ENCODE measurements at places on chromosomes 6 and 20. TPM values are rescaled to one million over a fixed set of nuclear protein-coding genes. Genes with fewer than 3 reads are reported as not detected.

DNA sequence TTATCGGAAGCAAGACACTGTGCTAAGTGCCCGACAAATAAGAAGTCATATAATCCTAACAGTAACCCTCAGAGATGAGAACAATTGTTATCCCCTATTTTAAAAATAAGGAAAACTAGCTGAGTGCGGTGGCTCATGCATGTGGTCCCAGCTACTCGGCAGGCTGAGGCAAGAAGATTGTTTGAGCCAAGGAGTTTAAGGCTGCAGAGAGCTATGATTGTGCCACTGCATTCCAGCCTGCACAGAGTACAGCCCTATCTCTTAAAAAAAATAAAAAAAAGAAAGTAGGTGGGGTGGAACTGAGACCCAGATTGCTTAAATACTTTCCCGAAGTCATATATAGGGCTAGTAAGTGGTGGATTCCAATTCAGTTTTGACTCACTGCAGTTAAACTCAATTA is 84.7 kb downstream of the UST start:
- no peak for DNase-seq

DNA sequence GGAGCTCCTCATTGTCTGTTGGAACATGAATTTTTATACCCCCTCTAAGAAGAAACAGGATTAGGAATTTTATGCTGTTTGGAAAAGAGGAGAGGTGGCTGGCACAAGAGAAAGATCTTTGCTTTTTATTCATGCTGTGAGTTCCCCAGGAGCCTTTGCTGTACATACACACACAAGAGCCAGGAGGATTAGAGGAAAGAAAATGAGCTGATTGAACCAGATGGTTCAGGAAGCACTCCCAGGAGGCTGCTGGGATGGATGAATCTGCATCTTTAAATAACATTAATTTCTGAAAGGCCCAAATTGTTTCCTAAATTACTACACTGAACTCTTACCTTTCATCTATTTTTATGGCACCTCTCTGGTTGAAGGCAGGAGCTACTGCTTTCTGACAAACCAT is 20.1 kb upstream of the TCP11 start:
- DNase-seq: no peak

The NOL7 gene
- total RNA-seq: 186 TPM

DNA sequence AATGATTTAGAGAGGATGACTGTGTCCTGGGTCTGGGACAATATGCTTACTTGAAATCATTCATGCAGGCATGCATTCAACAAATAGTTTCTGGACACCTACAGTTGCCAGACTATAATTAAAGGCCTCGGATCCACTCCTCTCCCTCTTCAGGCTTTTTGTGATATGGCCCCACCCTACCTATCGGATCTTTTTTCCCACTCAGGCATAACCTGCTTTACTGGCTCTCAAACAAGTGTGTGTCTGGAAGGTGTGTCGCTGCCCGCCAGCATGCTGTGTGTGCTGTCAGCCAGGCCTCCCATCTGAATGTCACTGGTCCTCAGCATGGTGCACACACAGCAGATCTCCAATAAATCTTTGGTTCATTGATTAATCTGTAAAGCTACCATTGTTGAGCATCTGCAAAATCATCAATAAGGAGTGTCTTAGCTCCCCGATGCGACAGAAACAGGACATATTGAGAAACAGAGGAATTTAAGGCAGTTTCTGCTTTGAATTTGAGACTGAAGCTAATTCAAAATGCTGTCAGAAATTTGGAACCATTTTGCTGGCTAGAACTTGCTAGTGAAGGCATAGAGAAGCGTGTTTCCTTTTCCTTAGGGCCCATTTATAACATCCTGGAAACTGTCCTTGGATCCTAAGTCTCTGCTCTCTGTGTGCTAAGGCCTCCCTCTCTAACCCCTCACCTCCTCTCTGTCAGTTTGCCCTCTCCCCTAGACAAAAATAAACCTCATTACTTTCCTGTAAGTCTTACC is 23.5 kb upstream of the CCN6 start:
- no peak for DNase-seq

The ROS1 gene
- total RNA-seq: not detected

The ECI2 gene
- total RNA-seq: 228 TPM

The COMMD7 gene
- total RNA-seq: 50.7 TPM

The PNPLA1 gene
- not detected for total RNA-seq

The PDSS2 gene
- 23.7 TPM for total RNA-seq

- peak; percentile 79 for DNase-seq
Observed at GRCh38 chr20:43658069-43658722, 8.7 kb upstream of the MYBL2 start.

- DNase-seq: no peak
Observed at GRCh38 chr6:130426066-130426721, 60.4 kb downstream of the TMEM200A start.

DNA sequence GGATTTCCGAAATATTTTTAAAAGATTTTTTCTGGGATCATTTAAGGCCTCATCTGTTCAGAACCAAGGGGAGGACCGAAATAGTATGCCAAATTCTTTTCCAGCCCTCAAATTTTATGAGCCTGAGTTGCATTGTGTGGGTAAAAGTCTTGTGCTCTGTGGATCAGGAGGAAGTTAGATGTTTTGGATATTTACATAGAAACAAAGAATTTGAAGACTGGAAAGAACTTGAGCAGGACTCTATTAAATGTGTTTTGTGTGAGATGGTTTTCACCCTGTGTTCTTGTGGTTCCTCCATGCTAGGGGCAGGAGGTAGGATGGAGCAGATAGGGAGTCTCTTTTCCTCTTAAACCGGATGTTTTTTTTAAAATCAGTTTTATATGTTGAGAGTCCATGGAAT is 329.1 kb downstream of the LAMA2 start:
- DNase-seq: no peak

The TCF21 gene
- not detected for total RNA-seq

DNA sequence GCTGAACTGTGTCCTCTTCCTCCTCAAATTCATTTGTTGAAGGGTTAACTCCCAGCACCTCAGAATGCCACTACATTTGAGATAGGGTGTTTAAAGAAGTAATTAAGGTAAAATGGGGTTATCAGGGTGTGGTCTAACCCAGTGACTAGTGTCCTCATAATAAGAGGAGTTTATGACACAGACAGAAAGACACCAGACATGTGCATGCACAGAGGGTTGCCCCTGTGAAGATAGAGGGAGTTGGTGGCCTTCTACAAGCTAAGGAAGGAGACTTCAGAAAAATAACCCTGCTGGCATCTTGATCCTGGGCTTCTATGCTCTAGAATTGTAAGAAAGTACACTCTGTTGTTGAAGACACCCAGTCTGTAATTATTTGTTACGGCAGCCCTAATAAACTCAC is 24.9 kb upstream of the EDN1 start:
- no peak for DNase-seq

DNA sequence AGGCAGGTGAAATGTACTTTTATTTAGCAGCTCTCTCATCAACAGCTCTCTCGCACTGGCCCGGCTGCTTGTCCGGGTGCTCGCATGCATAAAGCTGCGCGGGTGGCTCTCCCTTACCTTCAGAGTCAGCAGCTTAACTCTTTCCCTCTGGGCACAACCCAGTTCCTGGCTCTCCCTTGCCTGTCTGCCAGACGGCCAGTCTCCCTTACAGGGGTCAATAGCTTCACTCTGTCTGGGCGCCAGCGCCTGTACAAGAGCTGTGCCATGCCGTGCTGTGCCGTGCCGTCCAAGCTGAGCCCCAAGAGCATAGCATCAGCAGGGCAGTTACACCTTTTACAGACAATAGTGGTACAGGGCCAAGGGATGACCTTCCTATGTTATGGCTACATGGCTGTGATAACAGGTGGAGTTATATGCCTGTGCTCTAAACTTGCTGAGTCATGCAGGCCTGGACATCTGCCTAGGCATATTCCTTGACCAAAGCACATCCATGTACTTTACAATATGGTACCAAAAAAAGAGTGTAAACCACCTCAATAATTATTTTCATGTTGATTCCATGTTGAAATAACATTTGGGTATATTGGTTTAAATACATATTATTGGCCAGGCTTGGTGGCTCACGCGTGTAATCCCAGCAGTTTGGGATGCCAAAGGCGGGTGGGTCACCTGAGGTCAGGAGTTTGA is 47.9 kb downstream of the BLTP3A start:
- no peak for DNase-seq

The VGLL2 gene
- total RNA-seq: not detected

- no peak for DNase-seq
Observed at GRCh38 chr20:41306061-41306727, 11.3 kb downstream of the ZHX3 start.

DNA sequence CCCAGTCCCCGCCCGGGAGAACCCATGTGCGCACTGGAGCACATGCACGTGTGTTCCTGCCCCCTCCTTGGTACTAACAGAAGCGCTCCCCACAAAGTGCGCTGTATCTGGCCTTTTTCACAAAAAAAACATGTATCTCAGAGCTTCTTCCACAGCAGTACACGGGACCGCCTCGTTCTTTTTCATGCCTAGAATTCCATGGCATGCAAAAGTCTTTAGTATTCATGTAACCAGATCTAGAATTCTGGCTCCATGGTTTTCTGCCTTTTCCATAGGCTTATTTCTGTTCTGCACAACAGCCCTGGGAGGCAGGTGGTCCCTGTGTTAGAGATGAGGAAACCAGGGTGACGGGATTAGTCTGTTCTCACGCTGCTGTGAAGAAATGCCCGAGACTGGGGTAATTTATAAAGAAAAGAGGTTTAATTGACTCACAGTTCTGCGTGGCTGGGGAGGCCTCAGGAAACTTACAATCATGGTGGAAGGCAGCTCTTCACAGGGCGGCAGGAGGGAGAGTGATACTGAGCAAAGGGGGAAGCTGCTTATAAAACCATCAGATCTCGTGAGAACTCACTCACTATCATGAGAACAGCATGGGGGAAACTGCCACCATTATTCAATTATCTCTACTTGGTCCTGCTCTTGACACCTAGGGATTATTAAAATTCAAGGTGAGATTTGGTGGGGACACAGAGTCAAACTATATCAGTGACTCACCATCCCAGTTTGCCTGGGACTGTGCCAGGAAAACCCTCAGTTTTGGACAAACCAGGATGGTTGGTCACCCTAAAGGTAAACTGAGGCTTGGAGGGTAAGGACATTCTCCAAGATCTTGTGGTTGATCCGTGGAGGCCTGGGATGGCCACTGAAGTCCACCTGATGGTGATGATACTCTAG is 41.0 kb downstream of the C20orf203 start:
- no peak for DNase-seq

GRCh38 chr20:23451956-23452487 is 654 bp downstream of the CST11 start:
- no peak for DNase-seq

DNA sequence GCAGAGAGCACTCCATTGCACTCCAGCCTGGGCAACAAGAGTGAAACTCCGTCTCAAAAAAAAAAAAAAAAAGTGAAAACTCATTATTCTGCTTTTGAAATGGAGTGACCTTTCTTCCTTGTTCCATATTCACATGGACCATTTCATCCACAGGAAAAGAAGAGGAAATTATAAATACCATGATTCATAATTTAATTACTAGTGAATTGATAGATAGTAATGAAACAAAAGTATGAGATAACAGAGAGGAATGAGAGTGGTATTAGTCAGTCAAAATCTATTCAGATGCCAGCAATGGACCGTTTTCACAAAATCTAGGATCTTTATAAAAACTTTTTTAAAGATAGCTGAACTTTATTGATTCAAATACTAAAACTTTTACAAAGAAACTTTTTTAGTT is 443.1 kb upstream of the FLRT3 start:
- no peak for DNase-seq

- DNase-seq: no peak
Observed at GRCh38 chr20:45918779-45919537, 7.0 kb upstream of the PLTP start.

The RNF217 gene
- 1.2 TPM for total RNA-seq

The PACRG gene
- total RNA-seq: not detected

The EYA4 gene
- not detected for total RNA-seq

The EFHC1 gene
- 23.4 TPM for total RNA-seq

GRCh38 chr6:168704678-168705077 is 263.7 kb downstream of the SMOC2 start:
- no peak for DNase-seq

DNA sequence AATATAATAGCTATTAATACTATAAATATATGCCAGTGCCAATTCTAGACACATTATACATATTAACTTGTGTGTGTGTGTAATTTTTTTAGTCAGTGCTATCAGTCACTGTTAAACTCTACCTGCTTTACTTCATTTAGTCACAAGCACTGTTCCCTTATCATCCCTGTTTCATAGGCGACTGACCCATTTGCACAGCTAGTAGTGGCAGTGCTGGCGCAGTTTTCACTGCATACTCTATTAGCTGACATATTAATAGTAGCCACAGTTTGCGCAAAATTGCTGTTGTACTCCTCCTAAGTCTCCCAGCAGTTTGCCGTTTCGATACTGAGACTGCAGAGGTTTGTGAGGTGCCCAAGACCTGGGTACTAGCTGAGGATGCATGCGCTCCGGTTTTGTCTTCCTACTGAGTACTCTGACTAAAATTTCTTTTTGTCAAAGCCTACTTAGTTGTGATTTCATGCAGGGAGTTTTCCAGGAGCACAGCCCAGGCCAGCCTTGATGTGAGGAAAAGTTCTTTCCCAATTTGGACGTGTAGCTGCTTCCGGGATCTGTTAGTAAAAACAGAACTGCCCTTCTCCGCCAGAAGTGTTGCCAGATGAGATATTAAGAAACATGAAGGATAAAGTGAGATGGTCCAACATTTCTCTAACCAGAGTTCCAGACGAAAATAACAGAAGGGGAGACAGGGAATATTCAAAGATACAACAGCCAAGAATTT is 5.6 kb downstream of the BAG2 start:
- DNase-seq: no peak

The FAM162B gene
- total RNA-seq: not detected

- no peak for DNase-seq
Observed at GRCh38 chr6:147561726-147562125, 53.2 kb downstream of the SAMD5 start.

The MAPK13 gene
- total RNA-seq: 12.7 TPM

DNA sequence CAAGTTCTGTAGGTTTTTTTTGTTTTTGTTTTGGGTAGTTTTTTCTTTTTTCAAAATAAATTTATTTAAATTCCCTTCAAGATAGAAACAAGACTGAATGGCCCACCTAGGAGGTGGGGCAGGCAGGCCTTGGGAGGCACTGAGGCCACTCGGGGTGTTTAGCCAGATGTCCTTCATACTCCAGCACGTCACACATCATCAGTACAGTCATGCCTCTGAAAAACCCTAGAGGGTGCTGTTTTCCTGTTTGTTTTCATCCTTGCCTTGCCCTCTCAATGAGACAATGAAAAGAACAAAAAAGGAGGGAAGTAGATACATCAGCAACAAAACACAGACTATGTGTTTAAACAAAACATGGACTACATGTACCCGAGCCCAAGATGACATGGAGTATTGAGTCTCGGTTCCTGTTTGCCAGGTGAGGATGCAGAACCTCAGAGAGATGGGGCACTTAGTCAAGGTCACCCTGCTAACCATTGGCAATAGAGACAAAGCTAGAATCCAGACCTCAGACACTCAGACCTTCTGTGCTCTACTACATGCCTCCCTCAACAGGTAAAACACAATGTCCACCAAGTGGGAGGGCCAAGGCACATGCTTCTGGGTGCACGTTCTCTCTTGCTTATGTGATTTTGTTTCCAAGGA is 26.8 kb upstream of the CLIC5 start:
- DNase-seq: peak; percentile 27

The RAB32 gene
- total RNA-seq: 93.9 TPM
